Muscle of arm (tissue), 14 donors: ENCODE measurements at places on chromosomes 12 and 14. TPM values are rescaled to one million over a fixed set of nuclear protein-coding genes. Genes with fewer than 3 reads are reported as not detected.

DNA sequence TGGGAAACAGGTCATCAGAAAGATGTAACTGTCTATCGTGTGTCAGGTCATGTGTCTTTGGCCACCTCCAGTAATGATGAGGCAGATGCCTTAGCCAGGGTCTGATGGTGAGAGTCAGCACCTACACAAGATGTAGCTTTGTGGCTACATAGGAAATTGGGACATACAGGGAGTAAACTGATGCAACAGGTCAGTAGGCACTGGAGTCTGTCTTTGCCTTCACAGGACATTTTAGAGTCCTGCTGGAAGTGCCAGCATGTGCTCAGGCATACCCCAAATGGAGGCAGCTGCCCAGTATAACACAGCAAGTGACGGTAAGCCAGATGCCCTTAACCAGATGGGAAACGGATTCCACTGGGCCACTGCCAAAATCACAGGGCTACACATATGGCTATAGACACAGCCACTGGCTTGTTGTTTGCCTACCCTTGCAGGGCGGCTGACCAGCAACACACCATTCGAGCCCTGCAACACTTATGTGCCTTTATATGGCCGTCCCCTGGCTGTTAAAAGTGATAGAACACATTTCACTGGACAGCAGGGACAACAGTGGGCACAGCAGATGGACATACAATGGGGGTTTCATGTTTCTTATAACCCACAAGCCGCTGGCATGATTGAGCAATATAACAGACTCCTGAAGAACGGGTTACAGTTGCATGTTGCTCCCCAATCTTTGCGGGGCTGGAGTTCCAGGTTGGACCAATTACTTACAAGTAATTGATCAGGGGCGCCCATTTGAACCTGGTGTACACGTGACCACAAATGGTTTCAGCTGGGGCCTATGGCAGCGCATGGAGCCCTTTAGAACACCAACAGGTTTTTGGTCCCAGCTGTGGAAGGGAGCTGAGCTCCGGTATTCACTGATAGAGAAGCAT, 12.9 kb upstream of the RNASE12 start:
- no peak for DNase-seq

DNA sequence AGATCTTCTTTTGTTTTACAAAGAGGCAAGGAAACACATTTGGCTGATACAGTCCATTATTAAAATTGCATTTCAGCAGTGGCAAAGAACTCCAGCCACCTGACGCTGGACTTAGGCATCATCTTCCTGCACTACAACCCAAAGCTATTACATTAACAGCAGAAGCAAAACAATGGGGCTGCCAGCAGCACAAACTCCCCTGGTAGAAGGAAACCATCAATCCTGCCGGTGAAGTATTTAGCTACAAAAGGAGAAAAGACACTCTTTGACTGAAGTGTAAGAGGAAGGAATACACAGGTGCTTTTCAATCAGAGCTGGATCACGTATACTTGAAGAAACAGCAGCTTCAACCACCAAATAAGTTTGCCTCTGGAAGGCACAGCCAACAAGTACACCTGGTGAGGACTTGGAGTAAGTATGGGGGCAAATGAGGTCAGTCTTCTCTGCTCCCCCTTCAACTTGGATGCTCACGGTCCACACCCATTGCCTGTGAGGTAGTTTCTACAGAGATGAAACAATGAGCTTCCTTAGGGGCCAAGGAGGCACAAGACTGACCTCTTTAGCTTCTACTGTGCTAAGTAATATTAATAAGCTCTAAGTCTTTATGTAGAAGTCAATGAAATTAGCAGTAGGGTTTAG, 125.9 kb upstream of the FOXN3 start:
- DNase-seq, result no peak

- DNase-seq, result peak; percentile 39
These were observed at the start of gene LIN7A for GRCh38 chr12:80937391-80938238. Gene LIN7A, minus strand, starts transcription at chr12:80937934. Its CDS starts 212 bp downstream, at chr12:80937722.

DNA sequence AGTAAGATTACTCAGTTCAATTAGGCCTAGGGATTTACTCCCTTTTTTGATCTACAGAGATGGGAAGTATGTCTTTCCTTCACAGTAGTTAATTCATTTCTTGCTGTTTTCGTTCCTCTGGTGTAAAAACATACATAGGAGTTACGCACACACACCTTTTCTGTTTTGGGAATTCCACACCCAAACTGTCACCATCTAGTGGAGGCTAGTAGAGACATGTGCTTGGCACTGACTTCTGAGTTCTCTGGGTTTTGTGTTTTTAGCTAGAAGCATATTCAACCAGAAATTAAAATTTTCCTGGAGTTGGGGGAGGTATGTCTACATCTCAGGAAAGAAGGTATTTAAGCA, 1.4 kb downstream of the SUSD6 start:
- no peak for DNase-seq

DNA sequence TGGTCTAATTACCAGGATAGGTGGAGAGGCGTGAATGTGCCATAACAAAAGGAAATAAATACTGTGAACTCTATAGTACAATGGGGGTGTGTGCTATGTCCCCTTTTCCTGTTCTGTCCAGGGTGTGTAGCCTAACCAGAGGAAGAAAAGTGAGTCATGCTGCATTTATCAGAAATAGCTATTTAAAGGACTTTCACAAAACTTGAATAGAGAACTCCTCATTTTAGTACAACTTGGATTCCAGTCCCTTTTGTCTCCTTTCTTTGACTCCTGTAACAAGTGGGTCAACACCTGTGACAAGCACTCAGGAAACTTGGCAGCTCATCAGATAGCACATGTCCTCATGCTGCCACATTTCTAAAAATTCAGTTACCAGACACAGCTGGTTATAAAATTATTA, 123.4 kb downstream of the CCDC91 start:
- peak; percentile 15 for DNase-seq

GRCh38 chr12:76757694-76758093, 6.2 kb upstream of the ZDHHC17 start:
- DNase-seq, result no peak

DNA sequence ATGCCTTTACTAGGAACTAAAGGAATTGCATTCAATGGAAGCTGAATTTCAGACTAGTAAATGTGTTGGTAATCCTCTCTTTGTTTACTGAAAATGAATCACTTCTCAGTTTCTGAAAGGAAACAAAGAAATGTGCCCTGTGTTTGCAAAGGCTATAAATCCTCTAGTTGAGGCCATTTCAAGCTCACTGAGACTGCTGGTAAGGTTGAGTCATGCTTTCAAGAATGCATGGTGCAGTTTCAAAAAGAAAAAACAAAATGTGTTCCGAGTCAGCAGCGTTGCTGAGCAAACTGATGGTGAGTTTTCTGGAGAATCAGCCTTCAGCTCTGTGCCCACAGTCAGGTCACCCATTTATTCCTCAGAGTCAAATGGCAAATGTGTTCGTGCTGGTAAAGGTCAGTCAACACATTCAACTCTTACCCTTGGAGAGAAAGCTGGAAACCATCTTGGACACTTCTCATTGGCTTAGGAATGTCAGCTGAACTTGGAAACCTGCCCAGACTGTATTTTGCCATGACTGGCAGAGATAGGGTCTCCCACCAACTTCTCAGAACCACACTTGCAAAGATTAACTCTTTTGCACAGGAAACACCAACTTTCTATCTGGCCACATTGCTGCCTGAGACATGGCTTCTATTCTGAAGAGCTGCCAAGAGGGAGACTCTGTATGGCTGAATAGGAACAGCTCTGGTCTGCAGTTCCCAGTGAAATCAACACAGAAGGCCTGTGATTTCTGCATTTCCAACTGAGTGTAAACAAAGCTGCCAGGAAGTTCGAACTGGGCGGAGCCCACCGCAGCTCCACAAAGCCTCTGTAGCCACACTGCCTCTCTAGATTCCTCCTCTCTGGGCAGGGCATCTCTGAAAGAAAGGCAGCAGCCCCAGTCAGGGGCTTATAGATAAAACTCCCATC, 484.4 kb downstream of the ATP23 start:
- DNase-seq, result no peak

DNA sequence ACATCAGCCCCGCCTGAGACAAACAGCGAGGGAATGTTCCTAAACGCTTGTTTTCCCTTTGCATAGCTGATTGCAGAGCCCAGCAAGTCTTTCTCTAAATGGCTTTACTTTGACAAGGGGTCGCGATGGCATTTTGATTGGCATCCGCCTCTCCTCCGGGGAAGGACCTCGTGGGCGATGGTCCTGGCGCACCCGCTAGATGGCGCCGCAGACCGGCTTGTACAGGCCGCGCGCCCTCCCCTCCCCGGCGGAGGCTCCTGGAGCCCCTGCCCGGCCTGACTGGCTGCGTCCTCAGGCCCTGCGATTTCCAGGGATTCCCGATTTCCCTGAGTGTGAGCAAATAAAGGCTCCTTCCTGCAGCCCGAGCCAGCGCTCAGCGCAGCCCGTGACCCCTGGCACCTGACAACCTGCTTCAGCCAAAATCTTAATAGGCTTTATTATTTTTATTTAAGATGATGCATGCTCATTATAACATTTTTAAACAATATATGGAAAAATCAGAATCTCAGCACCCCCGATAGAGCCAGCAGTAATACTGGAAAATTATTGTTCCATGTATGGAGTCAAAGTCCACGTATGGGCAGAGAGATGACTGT, 468.3 kb downstream of the AACS start:
- DNase-seq, result peak; percentile 15

- DNase-seq, result no peak
These were observed 12.4 kb upstream of the ACOT1 start for GRCh38 chr14:73524493-73524892.

DNA sequence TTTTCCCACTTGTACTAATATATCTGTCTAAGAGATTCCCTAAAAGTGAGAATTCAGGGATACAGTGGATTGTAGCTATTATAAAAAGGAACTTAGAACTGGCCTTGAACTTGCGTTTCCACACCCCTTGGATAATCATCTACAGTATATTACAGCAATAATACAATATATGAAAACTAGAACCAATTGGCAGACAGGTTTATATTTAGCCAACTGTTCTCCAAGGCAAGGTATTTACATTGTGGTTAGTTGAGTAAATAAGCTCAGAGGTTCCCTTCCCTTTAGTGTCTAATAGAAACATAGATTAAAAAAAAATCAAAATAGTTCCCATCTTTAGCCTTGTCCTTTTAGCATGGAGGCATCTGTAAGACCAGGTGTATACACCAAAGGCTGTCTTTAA, 42.1 kb downstream of the LIMA1 start:
- DNase-seq, result no peak

- no peak for DNase-seq
These were observed 75.9 kb upstream of the TMPO start for GRCh38 chr12:98439471-98439951.

DNA sequence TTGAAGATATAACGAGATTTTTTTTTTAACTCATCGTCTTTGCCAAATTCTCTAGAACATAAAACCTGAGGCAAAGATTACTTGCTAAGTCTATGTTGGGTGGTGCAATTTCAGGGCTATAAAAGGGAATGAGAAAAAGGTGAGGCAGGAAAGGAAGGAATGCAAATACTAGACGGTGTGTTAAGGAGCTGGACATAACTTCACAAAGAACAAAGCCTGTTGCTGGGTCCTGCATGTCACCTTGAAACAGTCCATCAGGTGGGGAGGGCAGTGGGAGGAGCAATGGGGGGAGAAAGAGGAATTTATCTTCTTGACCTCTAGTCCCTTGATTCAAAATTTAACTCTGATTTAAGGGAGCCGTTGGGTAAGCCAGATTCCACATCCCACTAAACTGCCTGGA, 16.1 kb upstream of the DUSP6 start:
- DNase-seq, result no peak

GRCh38 chr12:111761099-111761498, 5.6 kb upstream of the ALDH2 start:
- DNase-seq, result no peak

GRCh38 chr14:73325630-73326299, 88.5 kb downstream of the PAPLN start:
- DNase-seq, result no peak

DNA sequence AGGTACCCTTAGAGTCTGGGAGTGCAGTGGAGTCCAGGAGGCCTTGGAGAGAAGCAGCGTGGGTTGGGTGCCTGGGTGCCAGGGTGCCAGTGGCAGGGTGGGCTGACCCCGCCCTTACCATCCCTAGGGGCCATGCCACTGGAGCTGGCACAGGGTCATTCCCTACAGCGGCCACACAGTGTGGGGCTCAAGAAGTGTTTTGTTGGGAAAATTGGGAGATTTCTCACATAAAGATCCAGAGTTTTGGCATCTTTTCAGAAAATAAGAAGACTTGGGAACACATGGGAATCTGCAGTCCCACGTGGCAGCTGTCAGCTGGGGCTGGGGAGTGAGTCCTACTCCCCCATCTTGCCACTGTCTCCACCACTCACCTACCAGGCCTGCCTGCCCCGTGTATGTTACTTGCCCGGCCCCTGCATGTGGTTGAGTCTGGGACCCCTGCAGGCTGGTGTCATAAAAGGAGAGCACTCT, 4.2 kb downstream of the VASH1 start:
- DNase-seq, result no peak

DNA sequence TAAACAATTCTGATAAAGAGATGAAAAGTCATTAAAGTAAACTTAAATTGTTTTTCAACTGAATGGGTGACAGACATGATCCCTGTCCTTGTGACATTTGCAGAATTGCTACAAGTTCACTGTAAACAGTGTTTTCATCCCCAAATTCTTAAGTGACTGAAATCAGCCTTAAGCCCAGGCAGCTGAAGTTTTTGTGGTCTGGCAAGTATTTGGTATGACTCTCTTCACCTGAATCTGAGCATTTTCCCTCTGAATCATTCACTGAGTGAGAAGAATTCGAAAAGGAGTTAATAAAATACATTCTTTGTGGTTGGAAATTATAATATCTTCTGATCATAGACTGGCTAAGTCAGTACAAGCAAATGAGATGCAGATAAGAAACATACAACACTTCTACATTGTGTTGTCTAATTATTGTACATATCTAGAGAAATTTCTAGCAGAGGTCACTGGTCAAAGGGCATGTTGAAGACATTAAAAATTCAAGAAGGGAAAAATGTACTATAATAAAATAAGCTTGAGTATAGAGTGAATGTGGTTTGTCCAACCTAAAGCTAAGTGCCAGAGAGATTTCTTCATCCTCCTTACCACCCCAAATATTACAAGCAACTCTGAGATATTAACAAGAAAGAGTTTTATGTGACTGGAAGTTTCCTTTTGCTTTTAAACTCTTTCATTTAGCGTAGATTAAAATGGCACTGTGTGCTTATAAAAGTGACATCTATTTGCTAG, 177.8 kb upstream of the DIO2 start:
- DNase-seq, result no peak

- peak; percentile 6 for DNase-seq
These were observed 658.5 kb upstream of the MGAT4C start for GRCh38 chr12:86914721-86915120.

- no peak for DNase-seq
These were observed 125.4 kb downstream of the KIF26A start for GRCh38 chr14:104263675-104264358.

DNA sequence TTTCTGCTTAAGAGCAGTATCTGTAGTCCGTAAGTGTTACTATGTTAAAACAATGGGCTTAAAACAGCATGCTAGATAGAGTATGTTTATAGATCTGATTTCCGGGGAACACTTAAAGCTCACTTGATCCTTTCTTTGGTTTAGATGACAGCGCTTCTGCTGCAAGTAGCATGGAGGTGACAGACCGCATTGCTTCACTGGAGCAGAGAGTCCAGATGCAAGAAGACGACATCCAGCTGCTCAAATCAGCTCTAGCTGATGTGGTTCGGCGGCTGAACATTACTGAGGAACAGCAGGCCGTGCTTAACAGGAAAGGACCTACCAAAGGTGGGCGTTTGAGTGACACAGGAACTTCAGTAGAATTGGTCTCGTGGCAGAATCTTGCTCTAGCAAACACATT, 57.5 kb downstream of the EML1 start:
- no peak for DNase-seq

SLCO1C1 gene
- polyA plus RNA-seq, result not detected

GUCY2C gene
- polyA plus RNA-seq, result 0.41 TPM

PMCH gene
- polyA plus RNA-seq, result not detected

B4GALNT1 gene
- polyA plus RNA-seq, result 1.7 TPM

SNRNP35 gene
- 38.8 TPM for polyA plus RNA-seq

KCNH3 gene
- not detected for polyA plus RNA-seq

ZCRB1 gene
- 79.2 TPM for polyA plus RNA-seq
